ENCODE measurements at places on chromosomes 1 and 21.

DNA sequence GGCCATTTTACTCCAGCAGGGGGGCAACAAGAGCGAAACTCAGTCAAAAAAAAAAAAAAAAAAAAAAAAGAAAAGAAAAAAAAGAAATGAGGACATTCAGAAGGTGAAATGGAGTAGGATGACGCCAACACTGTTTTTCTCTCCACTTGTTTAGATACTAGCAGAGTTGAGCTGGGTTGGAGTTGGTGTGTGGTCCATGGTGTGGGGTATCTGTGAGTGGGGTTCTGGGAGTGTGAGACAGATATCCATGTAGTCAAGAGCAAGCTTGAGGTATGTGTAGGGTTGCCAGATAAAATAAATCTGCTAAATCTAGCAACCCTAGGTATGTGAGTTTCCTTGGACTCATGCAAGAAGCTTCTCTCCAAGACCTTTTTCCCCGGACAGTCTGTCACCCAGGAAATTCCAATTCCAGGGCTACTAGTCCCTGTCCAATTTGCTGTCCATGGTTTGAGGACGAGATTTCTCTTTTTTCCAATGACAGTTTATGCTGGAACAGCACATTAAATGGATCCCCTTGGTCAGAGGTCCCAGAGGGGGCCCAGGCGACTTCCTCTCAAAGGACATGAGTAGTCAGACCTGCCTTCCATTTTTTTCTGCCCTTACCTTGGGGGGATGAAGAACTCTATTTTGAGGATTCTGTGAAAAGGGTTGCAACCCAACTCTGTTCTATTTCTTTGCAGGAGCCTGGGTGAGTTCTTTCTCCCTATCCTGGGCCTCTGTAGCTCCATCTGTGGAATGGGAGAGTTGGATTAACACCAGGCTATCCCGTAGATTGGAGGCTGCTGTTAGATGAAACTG is 2.1 kb upstream of the FOXD2 start:
- DNase-seq: no peak

- DNase-seq: no peak
These were observed 504.0 kb upstream of the OLFM3 start for GRCh38 chr1:102500758-102501157.

DNA sequence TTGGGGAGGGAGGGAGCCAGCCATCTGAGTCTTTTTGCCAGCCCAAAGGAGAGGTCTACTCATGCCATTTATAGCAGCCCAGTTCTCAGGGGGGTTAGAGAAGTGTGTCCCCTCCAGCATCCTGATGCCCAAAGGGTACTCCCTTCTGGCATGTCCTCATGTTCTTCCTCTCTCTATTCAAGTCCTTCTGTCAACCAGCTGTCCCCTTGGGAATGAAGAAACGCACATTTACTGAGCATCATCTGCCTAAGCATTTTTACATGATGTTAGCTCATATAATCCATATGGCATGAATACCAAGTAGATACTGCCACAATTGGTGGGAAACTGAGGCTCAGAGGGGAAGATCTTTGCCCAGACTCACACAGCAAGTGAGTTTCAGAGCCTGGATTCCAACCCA is 14.8 kb upstream of the TACSTD2 start:
- no peak for DNase-seq

DNA sequence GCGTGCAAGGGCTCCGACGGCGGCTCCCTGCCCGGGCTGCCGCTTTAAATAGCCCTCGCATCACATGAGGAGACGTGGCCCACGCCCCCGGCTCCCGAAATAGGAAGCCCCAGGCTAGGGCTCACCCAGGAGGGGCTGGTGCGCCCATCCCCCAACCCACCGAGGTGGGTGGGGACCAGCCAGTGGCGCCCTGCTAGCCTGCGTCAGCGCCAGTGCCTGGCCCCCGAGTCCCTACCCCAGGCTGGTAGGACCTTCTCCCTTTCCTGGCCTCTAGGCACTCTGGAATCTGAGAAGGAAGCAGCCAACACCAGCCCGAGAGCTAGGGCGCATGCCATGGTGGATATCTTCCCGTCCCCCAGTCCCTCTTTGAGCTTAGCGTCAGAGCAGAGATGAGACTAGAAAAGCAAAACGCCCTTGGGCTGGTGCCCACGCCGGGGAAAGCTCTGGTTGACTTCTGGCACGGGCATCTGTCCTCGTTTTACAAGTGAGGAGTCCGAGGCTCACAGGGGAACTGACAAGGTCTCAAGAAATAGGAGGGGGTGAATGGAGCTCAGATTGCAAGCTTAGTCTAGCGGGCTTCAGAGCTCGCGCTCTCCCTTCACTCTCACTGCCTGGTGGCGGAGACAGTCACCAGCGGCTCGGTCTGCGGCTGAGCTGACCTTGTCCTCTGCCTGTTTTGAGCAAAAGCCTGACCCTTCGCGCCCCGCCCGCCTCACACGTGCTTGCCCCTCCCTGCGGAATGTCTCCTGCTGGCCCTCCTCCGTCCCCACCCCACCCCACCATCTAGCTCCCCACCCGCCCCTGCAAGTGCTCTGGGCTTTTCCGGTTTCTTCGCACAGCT is at the start of gene FABP3:
Gene FABP3 (minus strand): TSS at position 21 of the 841 bp plus-strand sequence. CDS start 62 bp downstream, outside the sequence.
- no peak for DNase-seq

- no peak for DNase-seq
These were observed 863 bp upstream of the PTPRC start for GRCh38 chr1:198637916-198638437.

GRCh38 chr1:47551971-47552528 is 114.2 kb downstream of the FOXD2 start:
- no peak for DNase-seq

DNA sequence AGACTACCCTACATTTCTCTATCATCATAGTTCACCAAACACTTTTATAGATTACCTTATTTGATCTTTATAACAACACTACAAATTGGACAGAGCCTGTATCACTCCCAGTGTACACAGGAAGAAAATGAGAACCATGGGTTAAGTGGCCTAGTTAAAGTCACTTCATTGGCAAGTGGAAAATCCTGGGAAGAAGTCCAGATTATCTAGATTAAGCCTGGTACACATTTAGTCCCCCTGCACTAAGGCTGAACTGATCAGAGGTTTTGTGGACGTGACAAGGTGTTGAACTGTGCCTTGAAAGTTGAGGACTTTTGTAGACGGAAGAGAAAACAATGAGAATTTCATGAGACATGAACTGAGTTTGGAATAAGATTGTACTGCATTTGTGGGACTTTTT is 7.5 kb upstream of the USH2A start:
- no peak for DNase-seq

- no peak for DNase-seq
These were observed 16.6 kb upstream of the KLHDC7A start for GRCh38 chr1:18463984-18464664.

GRCh38 chr1:100955322-100955721 is 59.4 kb downstream of the SLC30A7 start:
- DNase-seq: no peak

- no peak for DNase-seq
These were observed 7.7 kb upstream of the SF3A3 start for GRCh38 chr1:37997256-37998088.

DNA sequence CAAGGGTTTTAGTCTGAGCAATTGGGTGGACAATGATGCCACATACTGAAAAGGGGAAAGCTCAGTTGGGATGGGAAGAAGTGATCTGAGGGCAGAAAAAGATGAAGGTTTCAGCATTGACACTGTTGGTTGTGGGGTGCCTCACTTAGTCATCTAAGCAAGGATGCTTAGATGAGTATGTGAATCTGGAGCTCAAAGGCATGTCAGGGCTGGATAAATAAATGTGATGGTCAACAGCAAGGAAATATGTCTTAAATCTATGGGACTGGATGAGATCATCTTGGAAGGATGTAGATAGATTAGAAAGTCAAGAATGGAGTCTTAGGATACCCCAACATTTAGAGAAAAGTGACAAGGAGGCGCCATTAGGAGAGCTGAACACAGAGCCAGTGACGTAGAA is 114.6 kb downstream of the ZBTB18 start:
- DNase-seq: no peak

DNA sequence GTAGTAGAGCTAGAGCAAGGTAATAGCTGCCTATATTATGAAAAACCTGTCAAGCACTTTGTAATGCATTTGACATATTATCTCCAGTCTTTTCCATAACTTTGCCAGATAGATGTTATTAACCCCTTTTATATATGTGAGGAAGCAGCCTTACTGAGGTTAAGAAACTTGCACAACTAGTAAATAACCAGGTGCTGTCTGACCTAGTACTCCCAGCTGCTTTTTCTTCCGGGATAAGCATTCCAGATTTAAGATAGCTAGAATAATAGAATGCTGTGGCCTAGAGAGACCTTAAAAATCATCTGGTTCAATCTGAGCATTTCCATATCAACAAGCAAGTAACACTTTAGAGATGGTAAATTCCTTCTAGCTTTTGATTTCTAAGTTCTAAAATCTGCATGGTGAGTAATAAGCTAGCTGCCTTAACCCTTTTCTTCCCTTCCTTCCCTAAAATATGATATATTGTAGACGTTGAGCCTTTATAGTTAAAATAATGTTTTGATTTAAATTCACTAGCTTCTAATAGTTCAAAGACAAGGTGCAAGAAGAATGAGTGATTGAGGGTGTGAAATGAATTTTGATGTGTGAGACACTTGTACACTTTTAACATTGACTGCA is 1.8 kb downstream of the SH3GLB1 start:
- no peak for DNase-seq

DNA sequence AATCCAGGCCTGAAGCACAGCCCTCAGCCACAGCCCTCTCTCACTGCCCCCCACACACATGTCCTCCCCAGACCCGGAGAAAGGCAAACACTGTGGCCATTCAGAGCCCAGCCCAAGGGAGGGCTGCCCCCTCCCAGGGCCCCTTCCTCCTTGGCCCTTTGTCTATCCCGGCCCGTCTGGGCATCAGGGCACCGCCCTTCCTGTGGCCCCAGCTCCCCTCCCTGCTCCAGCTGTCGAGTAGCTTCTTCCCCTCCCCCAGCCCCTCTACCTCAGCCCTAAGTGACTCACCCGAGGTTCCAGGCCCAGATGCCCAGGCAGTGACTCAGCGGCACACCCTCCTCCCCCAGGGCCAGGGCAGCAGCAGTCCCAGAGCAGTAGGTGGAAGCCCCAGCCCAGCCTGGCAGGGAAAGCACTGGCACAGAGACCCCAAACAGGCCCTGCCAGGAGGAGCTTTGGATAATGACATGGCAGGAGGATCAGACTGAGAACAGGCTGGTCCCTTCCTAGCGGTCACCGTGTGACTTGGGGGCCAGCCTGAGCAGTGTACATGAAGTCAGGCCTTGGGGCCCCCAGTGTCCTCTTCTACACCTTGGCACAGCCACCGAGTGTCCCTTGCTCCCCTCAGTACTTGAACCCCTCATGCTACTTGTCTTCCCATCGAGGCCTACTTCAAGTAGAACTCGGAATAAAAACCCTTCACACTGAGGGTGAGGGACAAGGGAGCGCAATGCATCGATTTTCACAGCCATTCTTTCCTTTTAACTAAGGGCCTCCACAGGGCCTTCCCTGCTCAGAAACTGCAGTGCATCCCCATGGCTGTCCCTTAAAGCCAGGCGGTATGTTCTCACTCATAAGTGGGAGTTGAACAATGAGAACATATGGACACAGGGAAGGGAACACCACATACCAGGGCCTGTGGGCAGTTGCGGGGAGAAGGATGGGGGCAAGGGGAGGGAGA is 1.0 kb upstream of the S100A2 start:
- peak; percentile 78 for DNase-seq

DNA sequence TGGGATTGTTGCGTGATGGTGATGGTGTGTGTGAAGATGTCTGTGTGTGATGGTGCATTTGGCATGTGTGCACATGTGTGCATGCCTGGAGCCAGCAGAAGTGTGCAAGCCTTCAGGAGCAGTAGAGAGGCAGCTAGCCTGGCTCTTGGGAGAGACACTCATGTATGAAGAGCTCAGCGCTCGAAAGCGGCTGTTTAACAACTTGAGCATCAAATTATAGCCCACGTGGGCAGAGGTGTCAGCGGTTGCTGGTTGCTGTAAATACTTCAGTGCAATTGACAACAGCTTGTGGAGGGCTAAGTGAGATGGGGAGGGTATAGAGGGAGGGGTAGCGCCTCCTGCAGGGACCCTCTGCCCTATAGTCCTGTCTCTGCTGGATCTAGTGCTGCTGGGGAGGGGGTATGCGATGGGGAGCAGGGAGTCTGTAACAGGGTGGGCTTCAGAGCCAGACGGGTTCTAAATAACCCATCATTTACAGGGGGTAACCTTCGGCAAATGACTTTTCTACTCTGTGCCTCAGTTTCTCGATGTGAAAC is 21.5 kb downstream of the FOXD2 start:
- DNase-seq: no peak

GRCh38 chr1:185284533-185285276 is 32.3 kb downstream of the IVNS1ABP start:
- no peak for DNase-seq

- DNase-seq: no peak
These were observed 2.9 kb downstream of the RCC2 start for GRCh38 chr1:17436380-17437174.

- no peak for DNase-seq
These were observed 135.9 kb downstream of the TM2D1 start for GRCh38 chr1:61588736-61589672.

GRCh38 chr1:48917070-48917454 is 140.4 kb upstream of the BEND5 start:
- no peak for DNase-seq

DNA sequence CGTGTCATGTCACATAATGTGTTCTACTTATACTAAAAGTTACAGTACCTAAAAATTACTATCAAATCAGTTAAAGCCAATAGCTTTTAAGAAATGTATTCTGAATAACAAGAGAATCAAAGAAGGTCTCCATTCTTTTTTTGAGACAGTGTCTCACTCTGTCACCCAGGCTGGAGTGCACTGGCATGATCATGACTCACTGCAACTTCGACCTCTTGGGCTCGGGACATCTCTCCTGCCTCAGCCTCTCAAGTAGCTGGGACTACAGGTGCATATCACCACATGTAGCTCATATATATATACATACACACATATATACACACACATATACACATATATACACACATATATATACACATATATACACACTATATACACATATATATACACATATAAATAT is 20.1 kb downstream of the COP1 start:
- DNase-seq: no peak

GRCh38 chr1:73366734-73367413 is 831.1 kb downstream of the LRRIQ3 start:
- no peak for DNase-seq

DNA sequence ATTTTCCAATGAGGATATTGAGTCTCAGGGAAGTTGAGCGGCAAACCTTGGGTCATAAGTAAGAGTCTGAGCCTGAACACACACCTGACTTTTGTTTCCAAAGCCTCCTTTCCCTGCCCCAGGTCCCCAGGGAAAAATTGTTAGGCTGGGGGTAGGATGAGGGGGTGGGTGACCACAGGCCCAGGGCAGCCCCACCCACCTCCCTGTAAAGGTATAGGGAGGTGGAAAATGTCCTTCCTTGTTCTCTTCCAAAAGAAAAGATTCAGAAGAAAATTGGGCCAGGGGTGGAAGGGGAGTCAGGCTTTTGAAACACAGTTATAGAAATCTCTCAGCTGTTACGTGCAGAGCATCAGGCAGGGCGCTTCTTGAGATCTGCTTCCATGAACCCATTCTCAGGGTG is 129.7 kb upstream of the NGF start:
- DNase-seq: no peak

- no peak for DNase-seq
These were observed 4.9 kb upstream of the ATXN7L2 start for GRCh38 chr1:109478806-109479205.

GRCh38 chr1:53732912-53733317 is 6.0 kb downstream of the GLIS1 start:
- DNase-seq: no peak

GRCh38 chr1:209344156-209344555 is 239.4 kb upstream of the CAMK1G start:
- DNase-seq: no peak
